Activated T-cell treated with anti-CD3 and anti-CD28 coated beads, Interleukin-2, amount 50 U/mL, for 24 hours (primary cell): ENCODE measurements at places on chromosomes 2 and 18.

DNA sequence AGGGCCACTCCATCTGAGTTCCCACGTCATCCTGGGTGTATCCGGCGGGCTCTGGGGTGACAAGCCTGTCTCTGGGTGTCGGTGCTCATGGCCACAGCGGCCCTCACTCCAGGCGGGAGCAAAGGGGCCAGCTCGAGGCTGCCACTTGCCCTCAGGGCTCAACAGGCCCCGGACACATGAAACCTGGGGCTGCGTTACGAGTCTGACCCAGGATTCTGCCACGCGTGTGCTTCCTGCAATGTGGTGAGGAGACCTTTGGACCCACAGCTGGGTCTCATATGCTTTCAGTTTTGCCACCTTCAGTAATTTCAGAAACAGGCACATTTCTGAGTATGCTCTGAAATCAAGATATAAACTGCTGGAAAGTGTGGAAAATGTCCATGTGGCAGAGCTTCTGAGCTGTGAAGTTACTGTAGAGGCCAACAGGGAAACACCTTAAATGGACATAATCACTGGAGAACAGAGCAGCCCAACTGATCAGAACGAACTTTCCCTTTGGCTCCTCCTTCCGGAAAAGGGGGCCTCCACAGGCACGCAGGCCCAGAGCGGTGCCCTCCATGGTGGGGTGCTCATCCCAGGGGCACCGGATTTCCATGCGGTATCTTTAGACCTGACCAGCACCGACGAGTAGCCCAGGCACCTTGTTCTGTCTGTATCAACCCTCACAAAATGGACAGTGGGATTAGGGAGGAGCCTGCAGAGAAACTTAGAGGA is 14.1 kb downstream of the PER2 start:
- no peak for DNase-seq

DNA sequence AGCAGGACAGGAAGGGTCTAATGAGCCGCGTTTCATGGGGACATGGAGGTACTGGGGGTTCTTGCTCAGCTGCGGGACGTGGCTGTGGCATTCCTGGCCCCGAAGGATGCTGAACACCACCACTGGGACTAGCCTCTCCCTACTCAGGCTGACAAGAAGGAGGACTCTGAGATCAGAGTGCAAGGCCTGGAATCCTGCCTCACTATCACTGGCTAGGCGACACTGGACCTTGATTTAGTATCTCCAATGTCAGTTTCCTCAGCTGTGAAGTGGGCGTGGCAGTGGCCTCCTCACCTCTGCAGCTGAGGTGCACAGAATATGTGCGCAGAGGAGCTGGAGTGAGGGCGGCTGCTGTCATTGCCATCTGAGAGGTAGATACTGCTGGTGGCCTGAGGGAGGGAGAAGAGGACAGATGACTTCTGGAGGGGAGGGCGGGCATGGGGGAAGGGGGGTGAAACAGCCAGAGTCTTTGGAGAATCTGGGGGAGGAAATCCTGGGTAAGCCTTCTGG is 157.8 kb upstream of the CAPN13 start:
- DNase-seq, result no peak

DNA sequence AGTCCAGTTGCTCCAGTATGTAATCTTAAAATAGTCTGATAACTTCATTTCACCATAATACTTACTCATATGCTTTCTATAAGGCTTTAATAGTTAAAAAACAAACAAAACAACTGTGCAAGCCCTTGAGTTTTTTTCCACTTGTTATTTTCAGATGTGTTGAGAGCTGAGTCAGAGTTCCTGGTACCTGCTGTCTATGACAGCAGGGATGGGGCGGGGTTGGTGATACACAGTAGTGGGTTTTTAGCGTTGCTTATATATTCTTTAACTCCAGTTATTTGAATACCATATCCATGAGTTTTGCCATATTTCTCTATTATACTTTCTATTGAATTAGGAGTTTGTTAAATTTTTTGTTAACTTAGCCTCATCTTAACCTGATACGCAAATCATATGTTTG is 5.0 kb downstream of the NAPG start:
- DNase-seq, result no peak

DNA sequence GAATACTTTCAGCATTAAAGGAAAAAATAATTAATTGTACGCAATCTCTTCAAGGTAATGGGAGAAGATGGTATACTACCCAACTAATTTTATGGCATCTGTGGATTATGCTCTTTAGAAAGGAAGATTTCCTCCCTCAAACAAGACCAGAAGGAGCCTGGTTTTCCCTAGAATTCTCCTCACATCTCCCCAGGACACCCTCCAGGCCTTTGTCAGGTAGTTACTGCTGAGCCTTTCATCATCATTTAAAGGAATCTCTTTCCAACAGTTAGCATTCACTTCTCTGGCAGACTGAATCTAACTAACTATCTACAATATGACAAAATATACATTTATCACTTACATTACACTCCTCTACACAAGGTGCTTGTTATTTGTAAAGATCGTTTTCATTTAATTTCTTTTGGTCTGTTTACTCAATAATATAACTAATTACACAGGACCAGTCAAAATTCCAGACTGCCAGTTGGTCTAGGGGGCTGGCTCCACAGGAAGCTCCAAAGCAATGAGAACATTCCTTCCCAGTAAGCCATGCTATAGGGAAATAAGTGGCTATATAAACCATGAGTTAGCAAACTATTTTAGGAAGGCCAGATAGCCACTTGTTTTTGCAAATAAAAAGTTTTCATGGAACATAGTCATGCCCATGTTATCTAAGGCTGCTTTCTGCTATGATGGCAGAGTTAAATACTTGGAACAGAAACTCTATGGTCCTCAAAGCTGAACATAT is 19.1 kb downstream of the ZNF24 start:
- DNase-seq, result no peak

DNA sequence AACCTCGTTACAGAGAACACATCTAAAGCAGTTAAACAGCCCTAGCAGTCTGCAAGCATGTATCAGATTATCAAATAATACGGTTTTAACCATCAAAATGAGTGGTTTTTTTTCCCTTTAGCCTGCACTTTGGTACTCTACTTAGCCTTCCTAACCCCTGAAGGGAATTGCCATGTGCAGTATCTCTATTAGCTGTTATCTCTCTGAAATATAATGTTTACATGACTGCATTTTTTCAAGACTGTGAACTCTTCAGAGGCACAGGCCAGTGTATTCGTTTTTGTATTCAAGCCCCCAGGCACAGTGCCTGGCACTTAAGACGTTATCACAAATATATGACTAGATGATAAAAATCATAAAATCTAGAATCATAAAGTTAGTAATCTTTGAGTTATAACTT is 509.5 kb downstream of the PARD3B start:
- no peak for DNase-seq

DNA sequence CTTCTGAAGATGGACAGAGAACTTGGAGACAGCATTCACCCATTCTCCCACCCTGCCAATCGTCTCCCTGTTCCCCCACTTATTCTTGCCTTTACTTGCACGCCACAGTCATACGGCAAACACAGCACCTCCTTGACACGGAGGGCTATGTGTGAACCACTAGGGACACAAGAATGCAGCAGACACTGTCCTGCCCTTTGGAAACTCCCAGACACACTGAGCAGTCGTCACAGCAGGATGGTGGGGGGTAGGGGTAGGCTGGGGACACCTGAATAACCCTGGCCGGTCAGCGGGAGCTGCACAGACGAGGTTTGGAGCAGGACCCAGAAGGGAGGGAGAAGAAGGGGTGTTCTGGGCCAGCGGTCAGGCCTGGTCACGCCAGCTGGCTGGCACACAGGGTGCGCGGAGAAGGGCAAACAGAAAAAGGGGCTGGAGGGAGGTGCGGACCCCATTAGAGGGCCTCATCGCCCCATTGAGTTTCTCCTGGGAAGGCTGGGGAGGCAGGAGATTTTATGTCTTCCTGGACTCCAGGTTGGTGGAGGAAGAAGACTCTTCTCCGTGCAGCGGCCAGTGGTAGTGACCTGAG is 40.0 kb upstream of the FOSL2 start:
- DNase-seq, result no peak

DNA sequence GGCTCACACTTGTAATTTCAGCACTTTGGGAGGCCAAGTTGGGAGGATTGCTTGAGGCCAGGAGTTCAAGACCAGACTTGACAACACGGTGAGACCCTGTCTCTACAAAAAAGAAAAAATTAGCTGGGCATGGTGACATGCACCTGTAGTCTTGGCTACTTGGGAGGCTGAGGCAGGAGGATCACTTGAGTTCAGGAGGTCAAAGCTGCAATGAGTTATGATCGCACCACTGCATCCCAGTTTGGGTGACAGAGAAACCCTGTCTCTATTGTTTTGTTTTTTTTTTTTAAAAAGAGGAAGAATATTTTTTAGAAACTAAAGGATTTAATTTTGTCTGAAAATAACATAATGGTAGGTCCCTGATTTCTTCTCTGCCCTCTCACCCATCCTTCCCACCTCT is 79.4 kb upstream of the TMEM200C start:
- DNase-seq, result no peak

- DNase-seq, result no peak
Measured at GRCh38 chr2:177633910-177634294, 241.3 kb downstream of the AGPS start.

GRCh38 chr2:29898999-29899398 is 22.4 kb downstream of the ALK start:
- no peak for DNase-seq

GRCh38 chr2:19592197-19592596 is 233.8 kb upstream of the OSR1 start:
- DNase-seq, result no peak

- DNase-seq, result no peak
Measured at GRCh38 chr2:223470602-223471001, 131.6 kb downstream of the SCG2 start.

- DNase-seq, result no peak
Measured at GRCh38 chr2:227860221-227860641, 11.2 kb upstream of the DAW1 start.

- DNase-seq, result no peak
Measured at GRCh38 chr2:83081826-83082690, 1377.0 kb downstream of the SUCLG1 start.

DNA sequence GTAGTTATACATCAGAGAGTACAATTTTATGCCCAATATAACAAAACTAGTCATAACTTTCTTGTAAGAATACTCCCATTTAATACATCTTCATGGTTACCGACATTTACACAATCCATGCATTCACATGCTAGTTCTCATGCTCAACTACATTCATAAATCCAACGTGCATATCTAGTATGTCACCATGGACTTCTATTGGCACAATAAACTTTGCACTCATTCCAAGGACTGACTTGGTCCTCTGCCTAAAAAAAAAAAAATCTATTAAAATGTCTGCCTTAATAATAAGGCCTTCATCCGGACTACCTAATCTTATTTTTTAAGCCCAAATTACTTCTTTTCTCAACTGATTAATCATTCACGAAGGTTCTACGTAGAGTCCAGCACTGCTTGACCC is 107.8 kb upstream of the PGAP1 start:
- no peak for DNase-seq

- no peak for DNase-seq
Measured at GRCh38 chr2:149145314-149146295, 107.1 kb downstream of the LYPD6B start.

DNA sequence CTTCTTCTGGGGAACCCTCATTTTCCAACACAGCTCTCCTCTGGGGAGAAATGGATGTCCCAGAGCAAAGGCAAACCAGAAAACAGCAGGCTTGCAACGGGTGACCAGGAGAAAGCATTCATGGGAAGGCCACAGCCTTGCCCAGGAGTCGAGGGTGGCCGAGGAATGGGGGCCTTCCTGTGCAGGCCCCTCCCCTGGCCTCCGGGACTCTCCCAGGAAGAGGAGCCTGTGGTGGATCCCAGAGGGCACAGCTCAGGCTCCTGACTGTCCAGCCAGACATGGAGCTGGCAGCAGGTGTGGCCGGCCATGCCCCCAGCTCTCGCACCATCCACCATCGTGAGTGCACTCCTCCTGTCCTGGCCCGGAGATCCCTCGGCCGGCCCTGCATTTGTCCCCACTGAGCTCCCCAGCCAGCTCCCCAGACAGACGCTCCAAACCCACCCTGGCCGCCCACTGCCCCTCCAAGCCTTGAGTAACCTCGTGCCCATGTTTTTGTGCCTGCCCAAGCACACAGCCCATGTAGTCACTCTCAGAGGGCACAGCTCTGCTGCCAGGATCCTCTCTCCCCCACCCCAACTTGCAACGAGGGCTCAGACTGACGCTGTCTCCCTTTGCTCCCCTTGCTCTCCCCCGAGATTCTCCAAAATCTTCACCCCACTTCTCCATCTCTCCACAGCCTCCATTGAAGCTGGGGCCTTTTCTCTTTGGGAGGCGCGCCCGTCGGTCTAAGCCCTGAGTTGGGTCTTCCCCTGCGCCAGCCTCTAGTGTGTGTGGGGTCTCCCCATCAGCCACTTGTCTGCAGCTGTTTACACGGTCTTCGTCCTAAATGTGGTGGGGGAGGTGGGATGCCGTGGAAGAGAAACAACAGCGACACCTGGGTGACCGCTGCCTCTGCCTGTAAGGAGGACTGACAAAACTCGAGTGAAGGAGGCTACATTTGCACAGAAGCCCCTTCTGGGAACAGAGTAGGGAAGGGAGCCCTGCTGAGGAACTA is 9.8 kb downstream of the PRLH start:
- no peak for DNase-seq

GRCh38 chr18:62420151-62420512 is 95.0 kb downstream of the TNFRSF11A start:
- peak; percentile 56 for DNase-seq

DNA sequence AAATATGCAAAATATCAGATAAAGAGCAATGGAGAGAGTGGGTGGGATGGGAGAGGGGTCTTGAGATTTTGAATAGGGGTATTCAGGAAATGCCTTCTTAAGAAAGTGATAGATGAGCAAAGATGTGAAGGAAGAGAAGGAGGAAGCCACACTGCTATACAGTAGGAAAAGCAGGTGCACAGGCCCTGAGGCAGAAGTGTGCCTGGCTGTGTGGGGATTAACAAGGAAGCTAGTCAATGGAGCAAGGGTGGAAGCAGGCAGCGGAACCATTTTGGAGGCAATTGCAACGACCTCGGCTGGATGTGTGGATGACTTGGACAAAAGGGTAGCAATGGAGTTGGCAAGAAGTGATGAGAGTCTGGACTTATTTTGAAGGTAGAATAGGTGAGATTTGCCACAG is 11.0 kb upstream of the CNGA3 start:
- no peak for DNase-seq

- DNase-seq, result no peak
Measured at GRCh38 chr2:235343869-235344268, 150.0 kb upstream of the AGAP1 start.

GRCh38 chr2:27940090-27940671 is 49.7 kb downstream of the BABAM2 start:
- no peak for DNase-seq

DNA sequence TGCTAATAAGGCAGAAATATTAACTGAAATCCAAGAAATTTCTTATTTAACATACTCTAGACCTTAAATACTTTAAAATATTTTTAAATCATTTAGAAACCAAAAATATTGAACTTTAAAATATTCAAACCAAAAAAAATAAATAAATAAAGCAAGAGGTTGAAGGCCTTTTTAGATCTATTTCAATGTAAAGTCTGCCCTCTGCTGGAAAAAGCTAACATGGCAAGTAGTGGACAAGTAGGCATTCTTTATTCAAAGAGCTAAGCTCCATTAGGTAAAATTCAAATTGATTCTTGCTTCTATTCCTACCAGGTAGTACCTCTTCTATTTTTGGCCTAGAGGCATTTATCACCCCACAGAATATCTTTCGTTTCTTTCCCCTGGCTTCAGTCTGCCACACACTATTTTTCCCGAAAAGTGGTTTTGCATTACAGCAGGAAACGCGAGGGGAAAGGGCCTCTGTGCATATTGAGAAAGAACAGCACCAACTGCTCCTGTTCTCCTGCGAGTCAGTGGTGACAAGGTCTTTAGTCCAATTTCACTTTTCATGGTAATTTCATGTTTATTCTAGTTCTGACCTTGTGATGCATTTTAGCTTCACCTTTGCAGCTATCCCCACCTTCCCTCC is 20.4 kb downstream of the IFIH1 start:
- DNase-seq, result no peak
